ENCODE measurements at places on chromosomes 4 and X. TPM values are rescaled to one million over a fixed set of nuclear protein-coding genes. Genes with fewer than 3 reads are reported as not detected.
A peak's percentile ranks its signal among the peaks of the same experiment; 100 is the strongest.

The DRP2 gene
- 1.5 TPM for total RNA-seq

The TCEAL5 gene
- total RNA-seq = 1.6 TPM

The SYP gene
- total RNA-seq = 4.5 TPM

The AR gene
- 12.8 TPM for total RNA-seq

The MAGEB1 gene
- total RNA-seq = not detected

The FREM3 gene
- 0.36 TPM for total RNA-seq

The RGN gene
- 10.3 TPM for total RNA-seq

The ITGB1BP2 gene
- total RNA-seq = 22.3 TPM

The SPACA5 gene
- total RNA-seq = not detected

The MAOA gene
- total RNA-seq = 29.6 TPM

DNA sequence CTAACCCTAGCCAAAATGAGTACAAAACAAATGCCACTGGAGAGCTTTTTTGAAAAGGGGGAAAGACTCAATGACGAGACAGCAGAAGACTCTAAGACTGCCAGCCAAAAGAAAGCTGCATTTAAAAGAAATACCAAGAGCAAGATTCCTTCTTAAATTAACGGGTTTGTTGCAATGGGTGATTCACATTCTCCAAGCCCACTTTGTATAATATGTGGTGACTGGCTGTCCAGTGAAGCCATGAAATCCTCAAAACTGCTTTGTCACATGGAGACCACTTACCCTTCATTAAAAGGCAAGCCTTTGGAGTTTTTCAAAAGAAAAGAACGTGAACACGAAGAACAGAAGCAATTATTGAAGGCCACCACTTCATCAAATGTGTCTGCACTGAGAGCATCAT lies 68.2 kb downstream of the MRPL1 start:
- no peak for DNase-seq
- H3K4me1 ChIP-seq = peaks cover 4% of the 10 kb centered on the region
- H3K27me3 ChIP-seq = no peaks in the 10 kb centered on the region

DNA sequence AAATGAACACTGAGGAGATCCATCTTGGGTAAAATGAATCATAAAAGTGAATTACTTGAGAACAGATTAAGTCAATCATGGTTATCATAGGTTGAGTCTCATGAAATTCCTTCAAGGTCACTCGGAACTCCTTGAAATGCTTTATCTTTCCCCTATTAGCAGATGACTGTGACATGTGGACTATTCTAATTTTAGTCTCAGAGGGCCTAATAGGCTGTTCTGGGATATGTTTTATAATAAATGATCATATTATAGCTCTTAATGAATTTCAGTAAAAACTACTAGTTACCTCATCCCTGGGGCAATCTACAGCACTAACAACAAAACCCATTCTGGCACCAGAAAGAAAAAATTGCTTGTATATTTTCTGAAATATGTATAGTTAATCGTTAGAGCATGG lies 44.7 kb downstream of the SPATA4 start:
- no peak for DNase-seq
- H3K4me3 ChIP-seq = no peak overlapping the region
- no peak overlapping the region for H3K27ac ChIP-seq
- no peaks in the 10 kb centered on the region for H3K27me3 ChIP-seq
- no peaks in the 10 kb centered on the region for H3K36me3 ChIP-seq

DNA sequence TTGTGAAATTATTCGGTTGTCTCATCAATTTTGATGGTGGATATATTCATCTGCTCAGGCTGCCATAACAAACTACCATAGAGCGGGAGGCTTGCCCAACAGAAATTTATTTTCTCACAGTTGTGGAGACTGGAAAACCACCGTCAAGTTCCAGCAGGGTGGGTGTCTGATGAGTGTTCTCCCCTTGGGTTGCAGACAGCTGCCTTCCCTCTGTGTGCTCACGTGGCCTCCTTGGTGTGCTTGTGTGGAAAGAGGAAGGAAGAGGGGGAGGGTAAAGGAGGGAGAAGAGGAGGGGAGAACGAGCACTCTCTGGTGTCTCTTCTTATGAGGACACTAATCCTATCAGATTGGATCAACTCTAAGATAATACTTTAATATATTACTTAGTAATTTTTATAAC lies 123.8 kb upstream of the TEX13D start:
- no peak overlapping the region for H3K4me3 ChIP-seq
- no peaks in the 10 kb centered on the region for H3K27me3 ChIP-seq
- H3K4me1 ChIP-seq = no peaks in the 10 kb centered on the region
- H3K27ac ChIP-seq = no peak overlapping the region

DNA sequence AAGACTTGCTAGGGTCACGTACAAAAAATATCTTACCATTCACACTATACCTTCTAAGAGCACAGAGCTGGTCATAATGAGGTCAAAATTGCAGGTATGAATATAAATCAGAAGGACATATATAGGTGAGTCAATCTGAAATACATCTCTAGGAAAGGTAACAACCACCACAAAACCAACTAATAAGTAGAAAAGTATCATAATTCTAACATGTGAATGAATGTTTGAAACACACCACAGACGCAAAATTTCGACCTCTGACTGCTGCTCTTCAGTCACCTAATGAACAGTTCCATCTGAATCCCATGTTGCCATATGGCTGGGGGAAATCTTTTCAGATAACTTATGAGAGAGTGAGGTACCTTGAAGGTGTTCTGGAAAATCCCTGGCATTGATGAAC lies 22.1 kb downstream of the STAP1 start:
- H3K4me3 ChIP-seq = no peak overlapping the region
- H3K4me1 ChIP-seq = no peaks in the 10 kb centered on the region
- no peak for DNase-seq
- H3K36me3 ChIP-seq = no peaks in the 10 kb centered on the region
- no peaks in the 10 kb centered on the region for H3K27me3 ChIP-seq

DNA sequence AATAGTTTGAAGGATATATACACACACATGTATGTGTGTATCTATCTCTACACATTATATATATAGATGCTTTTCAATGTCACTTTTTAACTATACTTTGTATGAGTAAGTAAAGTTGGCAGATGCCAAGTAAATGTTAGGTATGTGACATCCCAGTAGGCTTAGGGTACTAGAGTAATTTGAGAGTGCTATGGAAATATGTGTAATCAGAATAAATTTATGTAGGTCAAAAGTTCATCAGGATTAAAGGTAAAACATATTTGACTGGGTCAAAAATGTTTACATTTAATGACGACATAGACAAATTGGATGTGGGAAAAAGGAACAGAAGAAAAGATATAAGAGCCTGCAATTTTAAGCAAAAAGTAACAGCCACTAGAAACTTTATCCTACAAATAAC lies 588.8 kb downstream of the ANKRD50 start:
- DNase-seq = no peak
- H3K36me3 ChIP-seq = no peaks in the 10 kb centered on the region
- no peaks in the 10 kb centered on the region for H3K4me1 ChIP-seq

DNA sequence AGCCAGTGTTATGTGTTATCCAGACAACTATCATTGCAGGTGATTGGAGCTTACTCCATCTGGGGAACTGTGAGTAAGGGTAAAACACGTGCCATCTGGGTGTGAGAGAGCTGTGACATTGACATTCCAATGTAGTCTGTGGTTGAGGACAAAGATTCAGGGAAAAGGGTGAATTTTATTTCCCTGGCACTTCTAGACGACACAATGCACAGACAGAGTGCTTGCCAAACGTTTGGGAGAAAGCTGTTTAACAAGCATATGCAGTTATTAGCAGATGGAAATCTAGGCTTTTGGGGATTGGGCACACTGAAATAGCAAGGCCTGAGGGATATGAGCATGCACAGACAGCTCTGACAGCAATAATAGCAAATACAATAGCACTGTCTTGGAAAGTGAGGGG lies 21.3 kb upstream of the CTSO start:
- no peaks in the 10 kb centered on the region for H3K36me3 ChIP-seq
- DNase-seq = no peak
- H3K27ac ChIP-seq = no peak overlapping the region
- H3K27me3 ChIP-seq = no peaks in the 10 kb centered on the region
- H3K4me3 ChIP-seq = no peak overlapping the region
- H3K4me1 ChIP-seq = no peaks in the 10 kb centered on the region

DNA sequence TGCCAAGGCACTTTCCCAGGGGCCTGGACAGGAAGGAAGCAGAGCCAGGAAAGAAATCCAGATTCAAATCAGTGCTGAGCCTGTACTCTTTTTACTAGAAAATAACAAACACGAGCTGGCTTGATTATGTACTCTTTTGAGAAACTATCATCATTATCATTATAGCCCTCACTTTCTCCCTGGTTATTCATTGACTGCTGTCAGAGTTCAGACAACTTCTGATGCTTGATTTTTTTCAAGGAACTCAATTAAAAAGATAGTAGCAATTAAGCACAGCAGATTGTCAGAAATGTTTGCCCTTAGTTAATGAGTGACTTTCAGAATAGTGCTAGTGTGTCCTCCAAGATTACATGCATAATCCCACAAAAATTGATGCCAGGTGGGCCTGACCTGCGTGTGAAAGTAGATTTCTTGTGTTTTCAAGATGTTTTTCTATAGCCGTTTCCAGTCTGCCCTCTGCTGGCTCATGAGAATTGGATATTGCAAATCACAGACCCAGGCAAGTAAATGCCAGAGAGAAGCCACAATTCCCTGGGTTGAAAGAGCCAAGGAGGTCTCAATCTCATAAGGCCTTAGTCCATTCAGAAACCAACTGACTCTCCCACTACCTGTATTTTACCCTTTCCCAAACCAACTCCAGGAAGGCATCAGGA lies 14.3 kb upstream of the PNPLA4 start:
- no peak overlapping the region for H3K27ac ChIP-seq
- no peaks in the 10 kb centered on the region for H3K36me3 ChIP-seq
- H3K27me3 ChIP-seq = no peaks in the 10 kb centered on the region
- H3K4me3 ChIP-seq = no peak overlapping the region

- H3K27me3 ChIP-seq = no peaks in the 10 kb centered on the region
- no peaks in the 10 kb centered on the region for H3K36me3 ChIP-seq
- H3K4me1 ChIP-seq = no peaks in the 10 kb centered on the region
- H3K4me3 ChIP-seq = no peak overlapping the region
- DNase-seq = peak; percentile 48
Measured at GRCh38 chr4:123244137-123244536, 152.5 kb upstream of the SPRY1 start.

- peaks cover 3% of the 10 kb centered on the region for H3K4me1 ChIP-seq
- peaks cover 1% of the 10 kb centered on the region for H3K36me3 ChIP-seq
- no peak overlapping the region for H3K27ac ChIP-seq
Measured at GRCh38 chr4:184000457-184001396, 95.6 kb downstream of the STOX2 start.

DNA sequence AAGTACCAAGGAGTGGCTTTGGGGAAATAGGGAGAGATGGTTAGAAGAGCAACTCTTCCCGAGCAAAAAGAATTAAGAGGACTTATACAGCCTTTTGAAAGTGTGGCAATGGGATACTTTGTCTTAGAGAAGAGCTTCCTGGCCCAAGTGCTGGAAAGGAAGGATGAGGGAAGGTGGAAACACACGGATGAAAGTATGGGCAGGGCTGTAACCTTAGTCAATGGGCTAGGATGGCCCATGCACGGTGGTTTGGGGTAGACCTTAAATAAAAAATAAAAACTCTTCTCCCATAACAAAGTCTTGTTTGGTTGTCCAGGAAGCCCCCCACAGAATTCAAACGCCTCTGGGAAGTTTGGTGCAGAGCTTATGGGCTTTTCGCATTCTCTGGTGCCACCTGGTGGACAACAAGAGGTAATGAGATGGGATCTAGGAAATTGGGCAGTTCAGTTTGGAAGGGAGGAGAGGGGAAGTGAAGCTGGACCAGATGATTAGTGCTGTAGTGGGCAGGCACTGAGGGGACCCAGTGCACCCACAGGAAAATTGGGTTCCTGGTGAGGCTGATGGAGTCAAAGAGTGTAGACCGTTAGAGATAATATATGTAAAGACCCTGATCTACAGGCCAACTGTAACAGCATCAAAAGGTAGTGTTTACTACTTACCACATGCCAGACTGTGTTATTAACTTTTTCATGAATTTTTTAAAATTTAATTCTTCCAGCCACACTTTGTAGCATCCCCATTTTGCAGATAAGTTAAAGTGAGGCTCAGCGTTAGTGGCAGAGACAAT lies 13.8 kb upstream of the ENOX2 start:
- H3K4me1 ChIP-seq = no peaks in the 10 kb centered on the region
- no peak for DNase-seq
- H3K27me3 ChIP-seq = no peaks in the 10 kb centered on the region
- H3K4me3 ChIP-seq = no peak overlapping the region
- H3K36me3 ChIP-seq = no peaks in the 10 kb centered on the region

DNA sequence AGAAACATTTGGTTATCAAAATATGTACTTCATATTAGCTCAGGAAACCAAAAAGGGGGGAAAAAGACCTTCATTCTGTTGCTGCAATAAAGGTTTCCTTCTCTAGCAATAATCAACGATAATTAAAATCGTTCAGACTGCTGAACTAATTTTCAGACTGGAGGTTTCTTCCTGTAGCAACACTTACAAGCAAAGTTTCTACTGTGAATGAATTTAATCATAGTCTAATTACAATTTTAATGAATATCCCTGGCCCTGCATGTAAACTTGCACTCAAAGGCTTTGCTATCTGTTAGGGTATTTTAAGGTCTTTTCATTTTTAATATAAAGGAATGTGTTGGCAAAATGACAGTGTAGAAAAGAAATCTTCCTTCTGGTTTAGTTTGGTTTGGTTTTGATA lies 265.2 kb downstream of the QDPR start:
- no peak for DNase-seq
- no peak overlapping the region for H3K4me3 ChIP-seq
- no peak overlapping the region for H3K27ac ChIP-seq

DNA sequence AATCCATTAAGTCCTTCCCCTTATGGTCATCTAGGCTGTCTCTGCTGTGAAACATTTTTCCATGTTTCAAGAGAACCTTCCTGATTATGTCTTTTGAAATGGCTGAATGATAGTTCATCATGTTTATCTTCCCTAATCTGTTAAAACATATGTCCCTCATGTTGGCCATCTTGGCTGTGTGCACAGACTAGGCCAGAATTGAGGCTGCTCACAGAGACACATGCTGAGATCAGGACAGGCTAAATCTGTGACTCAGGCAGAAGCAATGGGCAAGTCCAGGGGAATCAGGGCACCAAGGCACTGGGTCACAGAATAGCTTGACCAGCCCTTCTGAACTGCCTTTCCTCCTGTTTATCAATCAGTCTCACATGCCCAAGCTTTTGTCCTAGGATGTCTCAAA lies 78.3 kb downstream of the FHDC1 start:
- no peaks in the 10 kb centered on the region for H3K36me3 ChIP-seq
- no peaks in the 10 kb centered on the region for H3K27me3 ChIP-seq
- no peak overlapping the region for H3K27ac ChIP-seq
- H3K4me3 ChIP-seq = no peak overlapping the region
- no peak for DNase-seq
- H3K4me1 ChIP-seq = no peaks in the 10 kb centered on the region

- H3K36me3 ChIP-seq = peaks cover 19% of the 10 kb centered on the region
- no peaks in the 10 kb centered on the region for H3K27me3 ChIP-seq
- no peak for DNase-seq
- H3K4me3 ChIP-seq = no peak overlapping the region
- H3K4me1 ChIP-seq = no peaks in the 10 kb centered on the region
Measured at GRCh38 chr4:1981251-1982058, 27.3 kb downstream of the NELFA start.

Data from aorta (tissue), 5 donors.